ENCODE measurements at places on chromosomes 2 and 18. TPM values are rescaled to one million over a fixed set of nuclear protein-coding genes. Genes with fewer than 3 reads are reported as not detected.

GPR35 gene
- 5.2 TPM for total RNA-seq

NAT8 gene
- total RNA-seq, result not detected

C1QL2 gene
- total RNA-seq, result not detected

KIF1A gene
- total RNA-seq, result 0.58 TPM

MSTN gene
- not detected for total RNA-seq

EFHD1 gene
- total RNA-seq, result 2.7 TPM

MTX2 gene
- total RNA-seq, result 12.2 TPM

AQP12A gene
- total RNA-seq, result not detected

INHBB gene
- not detected for total RNA-seq

SLC4A3 gene
- total RNA-seq, result not detected

EPG5 gene
- total RNA-seq, result 28.7 TPM

CYS1 gene
- 0.40 TPM for total RNA-seq

HOXD10 gene
- total RNA-seq, result not detected

GAD1 gene
- 2.2 TPM for total RNA-seq

PREB gene
- 72.7 TPM for total RNA-seq

STAT4 gene
- 124 TPM for total RNA-seq

EPB41L5 gene
- 2.1 TPM for total RNA-seq

ST8SIA5 gene
- total RNA-seq, result not detected

CCL20 gene
- total RNA-seq, result 4.7 TPM

HOXD12 gene
- not detected for total RNA-seq

TMEM247 gene
- not detected for total RNA-seq

SLC16A14 gene
- 0.55 TPM for total RNA-seq

COLEC11 gene
- not detected for total RNA-seq

REG3A gene
- not detected for total RNA-seq

IFIH1 gene
- total RNA-seq, result 66.9 TPM

CRYGC gene
- total RNA-seq, result not detected

OBSL1 gene
- not detected for total RNA-seq

IL36A gene
- total RNA-seq, result not detected

AQP12B gene
- total RNA-seq, result not detected

PROKR1 gene
- not detected for total RNA-seq

SCN3A gene
- not detected for total RNA-seq

TTN gene
- 2.1 TPM for total RNA-seq

FOXI3 gene
- total RNA-seq, result not detected

SLC20A1 gene
- 152 TPM for total RNA-seq

TEX44 gene
- total RNA-seq, result not detected

EMILIN1 gene
- 0.70 TPM for total RNA-seq

CDH7 gene
- total RNA-seq, result not detected

DIS3L2 gene
- total RNA-seq, result 25.8 TPM

IL1R2 gene
- 0.88 TPM for total RNA-seq

CCDC74A gene
- 5.2 TPM for total RNA-seq

DUSP19 gene
- total RNA-seq, result 1.1 TPM

SKOR2 gene
- total RNA-seq, result not detected

SCYGR6 gene
- total RNA-seq, result not detected

NCKAP5 gene
- total RNA-seq, result not detected

KIF5C gene
- 14.7 TPM for total RNA-seq

SRD5A2 gene
- not detected for total RNA-seq

FBXO41 gene
- 12.0 TPM for total RNA-seq

TTR gene
- not detected for total RNA-seq

CFLAR gene
- 192 TPM for total RNA-seq

Measured in activated CD4-positive, alpha-beta memory T cell treated with anti-CD3 and anti-CD28 coated beads, Interleukin-2, amount 10 ng/mL, durations not matched to agents 7 days and 5 days (primary cell).